ENCODE measurements at places on chromosomes 7 and 10.

GRCh38 chr10:62085404-62085803, 183.2 kb downstream of the RTKN2 start:
- no peak for DNase-seq

DNA sequence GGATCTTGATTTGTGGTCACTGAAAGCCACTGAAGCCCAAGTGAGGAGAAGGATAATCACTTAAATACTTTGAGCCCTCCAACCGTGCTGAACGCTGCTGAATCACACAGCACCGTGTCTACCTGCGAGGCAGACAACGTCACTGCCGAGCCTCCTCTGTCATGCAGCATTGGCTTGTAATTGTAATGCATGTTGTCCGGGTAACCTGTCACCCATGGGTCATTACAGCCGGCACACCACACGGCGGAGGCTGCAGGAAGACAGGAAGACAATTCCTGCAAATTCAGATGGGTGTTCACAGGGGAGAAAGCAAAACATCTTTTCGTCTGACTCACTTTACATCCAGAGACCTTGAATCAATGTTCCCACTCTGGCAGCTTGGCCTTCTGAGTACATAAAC, 546.1 kb upstream of the FOXK1 start:
- no peak for DNase-seq

DNA sequence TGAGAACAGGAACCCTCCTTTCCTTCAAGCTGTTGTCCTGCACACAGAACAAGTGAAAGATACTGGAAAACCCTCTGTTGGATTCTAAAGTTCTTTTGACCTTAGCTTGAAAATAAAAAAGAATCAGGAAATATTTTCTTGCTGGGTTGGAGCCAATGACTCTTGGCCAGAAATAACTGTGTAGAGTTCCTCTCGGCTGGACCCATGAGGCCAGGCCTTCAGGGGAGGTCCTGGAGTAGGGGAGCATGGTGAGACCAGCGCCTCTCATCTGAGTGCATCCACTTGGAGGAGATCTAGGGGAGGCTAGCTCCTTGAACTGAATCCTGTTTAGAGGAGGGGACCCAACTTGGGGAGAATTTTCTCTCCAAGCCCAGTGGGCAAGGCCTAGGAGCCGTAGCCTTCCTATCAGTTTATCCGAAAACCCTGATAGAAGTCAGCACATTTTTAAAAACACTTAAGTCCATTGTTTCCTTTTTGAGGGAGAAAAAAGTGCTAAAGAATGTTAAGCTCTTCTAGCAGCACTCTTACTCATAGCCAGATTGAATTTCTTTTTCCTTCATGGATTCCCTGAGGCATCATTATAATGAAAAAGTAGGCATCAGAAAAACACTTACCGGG, 635.7 kb upstream of the ANKRD30A start:
- DNase-seq: no peak

DNA sequence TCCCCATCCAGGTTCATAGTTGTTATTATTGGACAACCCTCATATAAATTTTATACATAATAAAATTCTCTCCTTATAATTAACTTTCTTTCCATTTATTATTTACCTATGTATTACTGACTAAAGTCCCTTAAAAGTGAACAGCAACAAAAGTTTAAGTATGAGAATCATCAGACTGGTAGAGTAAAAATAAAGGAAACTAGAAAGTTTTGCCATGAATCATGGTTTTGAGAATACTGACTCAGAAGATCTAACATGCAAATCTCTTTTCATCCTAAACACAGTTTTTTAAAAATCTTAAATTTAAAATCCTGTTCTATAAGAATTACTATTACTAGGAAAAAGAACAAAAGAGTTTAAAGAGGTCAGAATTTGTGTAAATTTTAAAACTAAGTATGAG, 32.1 kb downstream of the HERC4 start:
- DNase-seq: no peak

GRCh38 chr10:123428391-123428790, 237.8 kb upstream of the GPR26 start:
- no peak for DNase-seq

DNA sequence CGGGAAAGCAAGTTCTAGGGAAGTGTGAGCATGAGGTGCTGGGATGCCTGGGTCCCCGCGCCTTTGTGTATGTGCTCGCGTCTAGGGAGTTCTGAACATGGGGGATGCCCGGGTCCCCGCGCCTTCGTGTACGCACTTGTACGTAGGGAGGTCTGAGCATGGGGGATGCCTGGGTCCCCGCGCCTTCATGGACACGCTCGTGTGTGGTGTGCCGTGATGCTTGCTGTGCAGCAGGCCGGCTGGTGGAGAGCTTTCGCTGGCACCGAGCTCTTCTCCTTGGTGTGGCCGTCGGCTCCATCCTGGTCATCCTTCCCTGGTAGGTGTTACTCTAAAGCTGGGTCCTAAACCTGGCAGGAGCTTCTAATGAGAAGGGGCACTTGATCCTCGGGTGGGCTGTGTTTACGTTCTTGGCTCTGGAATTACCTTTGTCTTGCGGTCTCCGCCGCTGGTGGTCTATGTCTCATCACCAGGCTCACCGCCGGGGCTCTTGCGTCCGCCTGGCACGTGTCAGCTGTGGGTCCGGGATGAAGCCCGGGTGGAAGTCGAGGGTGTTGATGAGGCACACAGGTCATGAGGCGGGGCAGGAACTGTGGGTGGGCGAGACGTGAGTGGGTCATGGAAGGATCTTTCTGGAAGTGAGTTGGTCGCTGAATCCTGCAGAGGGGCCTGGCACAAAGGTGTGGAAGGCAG, 63.5 kb downstream of the DNAJB6 start:
- DNase-seq: no peak

DNA sequence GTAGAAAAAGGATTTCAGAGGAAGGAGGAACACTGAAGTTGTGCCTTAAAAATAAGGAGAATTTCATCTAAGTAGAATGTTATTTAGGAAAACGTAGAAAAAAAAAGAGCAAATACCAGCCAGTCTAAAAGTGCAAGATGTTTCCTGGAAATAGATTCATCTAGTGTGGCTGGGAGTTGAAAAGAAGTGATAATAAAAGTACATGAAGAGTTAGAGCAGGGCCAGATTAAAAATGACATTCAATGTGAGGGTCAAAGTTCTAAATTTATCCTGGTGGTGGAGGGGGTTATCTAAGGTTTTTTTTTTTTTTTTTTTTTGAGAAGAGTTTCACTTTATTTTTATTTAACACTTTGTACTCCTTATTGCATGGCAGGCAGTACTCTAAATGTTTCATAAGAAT, 289.3 kb downstream of the MDFIC start:
- no peak for DNase-seq

DNA sequence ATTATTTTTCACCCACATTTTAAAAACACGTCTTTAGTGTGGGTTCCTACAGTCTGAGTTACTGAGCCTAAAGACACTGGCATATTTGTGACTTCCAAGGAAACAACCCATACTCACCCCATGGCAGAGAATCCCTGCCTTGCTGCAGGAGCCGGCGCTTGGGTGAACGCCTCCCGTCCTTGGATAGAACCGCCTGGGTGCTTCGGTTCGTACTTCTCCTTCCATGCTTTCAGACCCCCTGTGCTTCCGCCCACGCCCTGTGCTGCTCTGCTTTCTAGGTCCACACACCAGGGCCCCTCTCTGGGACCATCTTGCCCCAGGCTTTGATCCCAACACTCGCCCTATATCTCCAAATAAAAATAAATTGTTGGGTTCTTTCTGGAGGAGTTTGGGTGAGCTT, 125.8 kb downstream of the PTPRN2 start:
- no peak for DNase-seq

- no peak for DNase-seq
Measured at GRCh38 chr10:13420532-13421307, 72.6 kb upstream of the SEPHS1 start.

GRCh38 chr10:112227331-112227987, 43.9 kb upstream of the GPAM start:
- peak; percentile 49 for DNase-seq

GRCh38 chr7:143909863-143910262, 7.9 kb upstream of the TCAF1 start:
- DNase-seq: no peak

- DNase-seq: peak; percentile 43
Measured at GRCh38 chr7:73520673-73521635, 1.1 kb downstream of the BAZ1B start.

DNA sequence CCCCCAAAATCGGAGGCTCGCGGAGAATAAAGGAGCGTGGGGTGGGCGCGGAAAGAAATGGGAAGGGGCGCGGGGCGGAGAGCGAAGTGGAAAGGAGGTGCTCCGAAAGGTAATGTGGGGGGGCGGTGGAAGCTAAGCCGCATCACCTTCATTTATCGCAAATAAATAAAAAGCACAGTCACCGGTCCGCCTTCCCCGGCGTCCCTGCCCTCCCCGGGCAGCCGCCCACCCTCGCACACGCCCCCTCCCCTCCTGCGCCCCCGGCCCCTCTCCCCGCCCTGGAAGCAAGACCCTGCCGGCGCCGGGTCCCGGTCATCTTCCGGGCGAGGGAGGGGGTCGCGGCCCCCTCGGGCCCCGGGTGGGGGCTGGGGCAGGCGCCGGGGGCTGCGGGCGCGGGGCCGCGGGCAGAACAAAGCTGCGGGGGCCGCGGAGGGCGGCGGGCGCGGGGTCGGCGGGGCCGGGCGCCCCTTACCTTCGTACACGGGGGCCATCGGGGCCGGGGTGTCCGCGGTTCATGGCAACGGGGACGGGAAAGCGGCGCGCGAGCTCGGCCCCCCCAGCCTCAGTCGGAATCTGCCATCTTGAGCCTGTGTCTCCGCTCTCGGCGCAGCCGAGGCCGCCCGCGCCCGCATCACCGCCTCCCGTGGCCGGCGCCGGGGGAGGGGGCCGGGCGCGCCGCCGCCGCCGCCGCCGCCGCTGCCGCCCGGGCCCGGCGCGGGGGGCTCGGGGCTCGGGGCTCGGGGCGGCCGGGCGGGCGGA, 486 bp downstream of the HIPK2 start:
- peak; percentile 56 for DNase-seq

DNA sequence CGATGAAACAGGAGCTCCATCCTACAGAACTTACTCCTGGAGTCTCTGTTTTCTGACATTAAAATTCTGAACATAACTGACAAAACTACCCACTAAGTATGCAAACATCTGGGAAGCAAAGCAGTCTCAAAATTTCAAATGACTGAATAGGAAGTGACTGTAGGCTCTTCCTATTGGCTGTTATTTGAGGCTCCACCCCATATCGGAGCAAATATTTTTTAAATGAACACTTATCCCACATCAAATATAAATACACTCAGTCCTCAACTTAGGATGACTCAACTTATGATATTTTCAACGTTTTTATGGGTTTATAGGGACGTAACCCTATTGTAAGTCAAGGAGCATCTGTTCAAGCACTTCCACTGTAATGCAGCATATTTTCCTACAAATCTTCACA, 8.8 kb downstream of the HSPA12A start:
- DNase-seq: no peak

DNA sequence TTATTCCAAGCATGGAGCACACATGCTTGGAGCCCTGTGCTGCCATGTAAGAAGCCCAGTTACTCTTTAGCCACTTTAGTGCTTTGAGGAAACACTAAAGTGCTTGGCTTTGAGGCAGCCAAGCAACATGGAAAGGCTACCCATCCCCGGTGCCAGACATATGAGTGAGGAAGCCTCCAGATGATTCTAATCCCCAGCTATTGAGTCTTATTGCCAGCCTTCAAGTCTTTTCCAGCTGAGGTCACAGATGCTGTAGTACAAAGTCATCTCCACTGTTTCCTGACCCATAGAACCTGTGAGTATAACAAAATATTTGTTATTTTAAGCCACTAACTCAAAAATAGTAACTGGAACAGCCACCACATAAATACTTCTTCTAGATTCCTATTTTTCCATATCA, 91.4 kb upstream of the CYP26C1 start:
- DNase-seq: no peak

- DNase-seq: peak; percentile 22
Measured at GRCh38 chr7:143519411-143520131, 41.9 kb downstream of the TAS2R41 start.

- no peak for DNase-seq
Measured at GRCh38 chr7:14752301-14752700, 150.2 kb downstream of the DGKB start.

DNA sequence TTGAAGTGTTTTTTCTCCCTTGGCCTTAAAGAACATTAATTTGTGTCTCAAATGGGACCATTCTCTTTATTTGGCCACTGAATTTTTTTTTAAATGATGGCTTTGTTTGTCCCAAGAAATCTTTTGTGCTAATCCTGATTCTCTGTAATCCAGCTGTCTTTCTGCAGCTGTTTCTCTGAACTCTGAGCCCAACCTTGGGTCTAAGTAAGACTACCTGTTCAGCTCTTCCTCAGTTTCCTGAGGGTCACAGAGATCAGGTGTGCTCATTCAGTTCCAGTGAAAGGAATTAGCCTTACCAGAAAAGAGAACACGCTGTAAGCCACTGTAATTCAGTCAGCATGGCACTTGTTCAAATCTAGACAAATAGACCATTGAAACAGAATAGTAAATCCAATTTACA, 94.2 kb downstream of the ANKIB1 start:
- no peak for DNase-seq

DNA sequence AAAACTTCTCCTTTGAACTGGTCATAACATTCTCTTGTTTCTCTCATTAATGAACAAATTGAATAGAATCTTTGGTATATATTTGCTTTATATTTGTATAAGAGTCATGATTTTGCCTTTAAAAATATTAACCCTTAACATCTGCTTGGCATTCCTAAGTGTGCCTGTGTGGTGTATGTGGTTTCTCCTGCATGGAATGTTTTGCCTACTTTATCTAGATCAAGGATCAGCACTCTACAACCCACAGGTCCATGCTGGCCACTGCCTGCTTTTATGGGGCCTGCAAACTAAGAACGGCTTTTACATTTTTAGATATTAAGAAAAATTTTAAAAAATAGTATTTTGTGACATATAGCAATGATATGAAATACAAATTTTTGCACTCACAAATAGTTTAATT, 4.3 kb upstream of the LAMB4 start:
- DNase-seq: no peak

DNA sequence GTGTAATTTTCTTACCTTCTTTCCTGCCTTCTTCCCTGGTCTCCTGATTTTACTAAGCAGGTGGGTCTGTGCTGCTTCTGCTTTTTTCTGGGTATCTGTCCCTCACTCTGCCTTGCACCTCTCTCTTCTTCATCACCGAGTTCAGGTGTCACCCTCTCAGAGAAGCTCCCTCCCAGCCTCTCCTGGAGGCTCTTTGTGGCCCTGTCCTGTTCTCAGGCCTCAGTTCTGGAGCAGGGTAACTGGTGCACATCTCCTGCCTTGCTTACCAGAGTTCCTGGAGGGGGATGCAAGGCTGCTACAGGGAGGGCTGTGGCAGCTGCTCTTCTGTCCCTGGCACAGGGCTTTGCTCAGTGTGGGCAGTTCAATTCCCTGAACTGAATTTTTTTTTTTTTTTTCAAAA, 66.1 kb downstream of the RBM33 start:
- no peak for DNase-seq

GRCh38 chr7:139680676-139681462, 96.9 kb downstream of the HIPK2 start:
- DNase-seq: peak; percentile 85

GRCh38 chr7:142806022-142806356, 35.2 kb downstream of the PRSS2 start:
- DNase-seq: peak; percentile 83

GRCh38 chr10:87715552-87716347, 56.1 kb downstream of the PAPSS2 start:
- DNase-seq: no peak

- DNase-seq: peak; percentile 94
Measured at GRCh38 chr7:129829737-129830631, 122.8 kb downstream of the UBE2H start.

GRCh38 chr7:55013851-55014250, 5.0 kb upstream of the EGFR start:
- no peak for DNase-seq

- DNase-seq: no peak
Measured at GRCh38 chr7:129295015-129295423, 70.2 kb downstream of the AHCYL2 start.

- DNase-seq: no peak
Measured at GRCh38 chr10:129079705-129080104, 387.3 kb upstream of the MGMT start.
